ENCODE measurements at places on chromosomes 16 and 17.

DNA sequence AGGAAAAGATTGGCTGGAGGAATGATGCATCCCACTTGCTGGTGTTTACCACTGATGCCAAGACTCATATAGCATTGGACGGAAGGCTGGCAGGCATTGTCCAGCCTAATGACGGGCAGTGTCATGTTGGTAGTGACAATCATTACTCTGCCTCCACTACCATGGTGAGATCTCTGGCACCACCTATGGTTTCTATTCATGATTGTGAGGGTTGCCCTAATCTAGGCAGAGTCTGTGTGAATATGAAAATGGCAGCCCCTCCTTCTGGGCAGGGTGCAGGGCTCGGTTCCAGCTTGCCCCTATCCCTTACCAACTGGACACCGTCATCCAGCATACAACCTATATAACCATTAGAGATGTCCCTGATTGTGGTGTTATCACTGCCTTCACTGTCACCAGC, 33.4 kb downstream of the ITGB3 start:
- no peak for DNase-seq

GRCh38 chr17:48037036-48037837, at the start of gene COPZ2:
Gene COPZ2, minus strand, starts transcription at chr17:48037797. Its CDS starts 20 bp downstream, at chr17:48037777.
- DNase-seq = peak; percentile 43

- no peak for DNase-seq
These were observed 7.7 kb upstream of the RASL10B start for GRCh38 chr17:35723735-35724134.

- DNase-seq = no peak
These were observed 224.9 kb downstream of the PRKCA start for GRCh38 chr17:66527335-66527734.

DNA sequence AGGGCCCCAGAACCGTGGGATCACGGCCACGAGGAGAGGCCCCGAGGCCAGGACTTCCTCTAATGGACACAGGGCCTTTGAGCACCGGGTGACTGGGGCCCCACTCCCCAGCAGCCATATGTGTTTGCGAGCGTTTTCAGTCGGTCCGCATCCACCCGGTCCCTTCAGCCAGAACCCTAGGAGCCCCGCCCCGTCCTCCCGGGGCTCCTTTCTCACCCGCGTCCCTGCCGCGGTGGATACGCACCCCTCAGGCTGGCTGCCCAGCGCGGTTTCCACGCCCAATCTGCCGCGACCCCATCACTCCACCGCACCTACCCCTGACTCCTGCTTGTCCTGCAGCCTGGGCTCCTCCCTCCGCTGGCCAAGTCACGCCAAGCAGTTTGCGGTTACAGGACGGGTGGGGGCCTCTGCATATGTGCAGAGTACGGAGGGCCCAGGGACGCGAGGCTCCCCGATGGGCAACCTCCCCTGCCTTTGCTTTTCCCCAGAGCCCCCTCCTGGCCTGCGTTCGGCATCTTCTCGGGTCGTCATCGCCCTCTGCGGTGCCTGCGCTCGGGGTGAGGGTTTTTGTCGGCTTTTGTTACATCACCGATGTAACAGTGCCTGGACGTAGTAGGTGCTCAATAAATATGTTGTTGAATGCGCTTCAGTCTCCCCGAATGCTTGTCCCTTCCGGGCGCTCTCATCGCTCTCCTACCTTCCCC, 1.0 kb upstream of the TTYH2 start:
- no peak for DNase-seq

DNA sequence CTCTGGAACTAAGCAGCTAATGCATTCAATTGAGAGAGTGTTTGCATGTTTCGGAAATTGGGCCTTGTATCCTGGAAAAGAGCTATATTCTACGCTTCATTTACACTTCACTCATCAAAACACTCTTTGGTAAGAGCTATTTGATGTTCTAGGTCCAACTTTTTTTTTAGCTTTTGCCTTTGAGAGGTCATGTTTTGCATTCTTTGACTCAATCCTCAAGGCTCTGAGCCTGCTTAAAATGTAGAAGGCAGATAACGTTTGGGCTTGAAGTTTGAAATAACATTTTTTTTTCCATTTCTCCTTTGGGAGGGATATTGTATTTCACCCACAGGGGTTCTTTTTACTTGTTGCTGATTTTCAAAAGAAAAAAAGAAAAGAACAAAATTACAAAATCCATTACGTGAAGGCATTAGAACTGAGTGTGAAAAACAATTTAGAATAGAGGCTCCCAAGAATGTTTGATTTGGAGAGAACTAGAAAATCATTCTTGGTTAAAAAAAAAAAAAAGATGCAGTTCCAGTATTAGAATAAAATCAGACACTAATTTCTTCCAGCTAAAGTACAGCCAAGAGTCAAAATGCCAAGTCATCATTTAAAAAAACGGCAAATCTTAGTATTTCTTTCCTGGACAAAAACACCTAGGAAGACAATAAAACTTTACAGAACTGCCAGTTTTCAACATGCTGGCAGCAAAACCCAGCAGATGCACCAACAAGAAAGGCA, 268.5 kb downstream of the GRIN2A start:
- DNase-seq = no peak

GRCh38 chr17:1707107-1707506, 3.1 kb downstream of the TLCD2 start:
- DNase-seq = no peak

DNA sequence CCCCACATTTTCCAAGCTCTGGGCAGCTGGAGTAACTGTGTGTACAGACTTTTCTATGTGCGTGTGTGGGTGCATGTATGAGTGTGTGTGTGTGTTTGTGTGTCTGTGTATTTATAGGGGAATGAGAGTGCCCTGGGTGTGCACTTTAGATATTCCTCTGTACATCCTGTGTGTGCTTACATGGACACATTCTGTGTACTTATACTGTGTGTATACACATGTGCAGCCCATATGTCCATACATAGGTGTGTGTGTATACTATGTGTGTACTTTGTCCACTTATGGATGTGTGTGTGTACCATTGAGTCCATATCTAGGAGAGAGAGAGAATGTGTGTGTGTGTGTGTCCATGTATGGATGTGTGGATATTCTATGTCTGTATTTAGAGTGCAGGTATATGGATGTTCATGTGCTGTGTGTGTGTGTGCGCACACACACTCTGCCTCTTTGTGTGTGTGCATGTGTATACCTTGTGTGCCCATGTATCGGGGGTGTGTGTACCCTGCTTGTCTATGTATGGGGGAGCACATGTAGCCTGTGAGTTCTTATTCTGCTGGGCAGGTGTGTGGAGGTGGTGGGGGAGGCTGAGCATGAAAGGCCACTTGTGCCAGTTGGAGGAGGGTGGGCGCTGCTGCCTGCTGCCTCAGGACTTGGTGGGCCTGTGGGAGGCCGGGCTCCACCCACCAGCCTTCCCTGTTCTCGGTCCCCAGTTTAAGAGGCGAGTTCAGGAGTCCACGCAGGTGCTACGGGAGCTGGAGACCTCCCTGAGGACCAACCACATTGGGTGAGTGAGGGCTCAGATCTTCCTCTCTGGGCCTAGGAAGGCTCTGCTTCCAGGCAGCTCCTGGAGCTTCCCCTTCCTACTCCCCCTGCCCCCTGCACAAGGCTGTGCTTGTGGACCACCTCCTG, 11.1 kb downstream of the FMNL1 start:
- DNase-seq = no peak

DNA sequence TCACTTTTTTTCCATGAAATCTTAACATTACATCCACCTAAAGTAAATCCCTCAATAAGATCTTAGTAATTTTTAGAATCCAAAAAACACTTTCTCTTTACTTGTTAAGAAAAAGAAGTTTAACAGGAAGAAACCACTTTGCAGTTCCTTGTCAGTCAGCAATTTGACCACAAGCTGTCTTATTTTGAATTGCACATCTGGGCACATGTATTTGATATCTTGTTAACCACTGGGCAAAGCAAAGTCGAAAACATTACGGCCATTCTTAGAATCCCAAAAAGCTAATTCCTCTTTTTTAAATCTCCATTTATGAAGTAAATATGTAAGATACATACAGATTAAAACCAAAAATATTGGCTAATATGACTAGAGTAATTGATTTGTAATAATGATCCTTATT, 1.1 kb downstream of the ABCA10 start:
- DNase-seq = no peak

GRCh38 chr17:50719924-50720794, 756 bp downstream of the LUC7L3 start:
- DNase-seq = no peak

DNA sequence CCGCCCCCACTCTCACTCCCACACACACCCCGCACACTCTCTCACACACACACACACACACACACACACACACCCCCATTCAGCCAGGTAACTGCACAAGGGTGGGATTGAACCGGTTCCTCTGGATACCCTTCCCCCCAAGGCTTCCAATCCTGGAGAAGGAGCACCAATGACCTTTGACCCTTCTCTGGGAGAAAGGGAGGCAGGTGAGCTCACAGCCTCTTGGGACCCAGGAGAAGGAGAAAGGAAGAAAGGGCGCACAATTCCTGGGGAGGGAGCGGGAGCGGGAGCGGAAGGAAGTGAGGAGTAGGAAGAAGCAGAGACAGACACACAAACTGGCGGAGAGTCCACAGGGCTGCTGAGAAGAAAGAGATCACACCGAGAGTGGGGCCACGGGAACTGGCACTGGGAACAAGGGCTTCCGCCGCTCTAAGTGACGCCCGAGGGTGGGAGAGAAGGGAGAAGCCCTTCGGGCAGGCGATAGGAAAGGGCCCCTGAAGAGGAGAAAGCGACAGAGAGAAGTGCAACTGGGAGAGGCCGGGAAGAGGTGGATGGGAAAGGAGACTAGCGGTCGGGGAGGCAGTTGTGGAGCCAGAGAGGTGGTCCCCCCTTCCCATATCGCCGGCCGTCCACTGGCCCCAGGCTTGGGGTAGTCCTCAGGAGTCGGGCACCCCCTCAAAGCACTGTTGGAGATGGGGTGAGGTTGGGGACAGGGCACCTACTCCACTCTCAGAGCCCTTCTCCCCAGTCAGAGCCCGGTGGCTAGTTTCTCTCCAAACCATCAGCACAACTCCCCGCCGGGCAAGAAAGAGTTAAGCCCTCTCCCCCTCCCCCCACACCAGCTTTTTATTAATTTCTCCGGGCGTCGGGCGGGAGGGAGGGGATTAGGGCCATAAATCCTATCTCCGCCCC, 1.3 kb downstream of the SAMD14 start:
- DNase-seq = no peak

GRCh38 chr16:88588754-88589153, 18.6 kb downstream of the ZC3H18 start:
- DNase-seq = no peak

GRCh38 chr17:46818929-46819859, 702 bp upstream of the WNT3 start:
- DNase-seq = no peak

DNA sequence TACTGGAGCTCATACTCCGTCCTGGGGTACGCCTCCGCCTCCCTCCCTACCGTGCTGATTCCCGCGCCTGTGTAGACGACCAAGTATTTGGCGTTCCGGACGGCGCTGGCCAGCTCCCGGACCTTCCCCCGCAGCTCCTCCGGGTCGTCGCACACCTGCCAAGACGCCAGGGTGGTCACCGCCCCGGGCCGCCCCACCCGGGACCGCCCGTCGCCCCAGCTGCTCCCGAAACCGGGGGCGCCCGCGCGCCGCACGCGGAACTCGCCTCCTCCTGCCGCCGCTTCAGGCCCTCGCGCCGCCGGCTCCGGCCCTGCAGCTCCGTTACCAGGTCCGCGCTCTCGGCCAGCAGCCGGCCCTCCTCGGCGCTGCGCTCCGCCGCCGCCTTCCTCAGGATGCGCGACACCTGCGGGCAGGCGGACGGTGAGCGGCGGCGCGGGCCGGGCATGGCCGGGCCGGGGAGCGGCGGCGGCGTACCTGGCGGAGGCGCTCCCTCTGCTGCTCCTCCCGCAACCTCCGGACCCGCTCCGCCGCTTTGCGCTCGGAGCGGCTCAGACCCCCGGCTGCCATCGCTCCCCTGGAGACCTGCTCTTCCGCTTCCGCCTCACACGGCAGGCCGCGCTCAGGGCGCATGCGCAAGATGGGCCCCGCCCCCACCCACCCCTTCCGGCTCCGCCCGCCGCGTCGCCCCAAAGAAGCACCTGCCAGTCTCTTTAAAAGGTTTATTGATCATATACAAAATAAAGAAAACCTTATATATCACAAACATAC, at the start of gene SIRT7:
Gene SIRT7 (minus strand): TSS at position 612 of the 768 bp plus-strand sequence. CDS start 45 bp downstream, at position 567.
- peak; percentile 64 for DNase-seq

GRCh38 chr16:48609652-48610029, 339 bp downstream of the N4BP1 start:
- peak; percentile 49 for DNase-seq

GRCh38 chr17:1232786-1233185, 37.5 kb upstream of the BHLHA9 start:
- DNase-seq = peak; percentile 23

DNA sequence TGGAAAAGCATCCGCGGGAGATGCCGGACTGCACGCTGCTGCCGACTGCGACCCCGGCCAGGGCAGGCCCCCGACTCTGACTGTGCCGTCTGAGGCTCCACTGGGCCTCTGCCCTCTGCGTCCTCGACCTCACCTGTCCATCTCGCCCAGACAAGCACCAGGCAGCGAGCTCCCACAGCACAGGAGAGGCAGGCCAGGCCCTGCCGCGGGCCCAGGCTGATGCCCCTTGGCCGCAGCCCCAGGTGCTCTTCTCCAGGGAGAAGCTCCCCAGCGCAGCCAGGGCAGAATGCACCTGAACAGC, 98.1 kb upstream of the DNAH17 start:
- DNase-seq = no peak

Measured in fibroblast of upper back skin (primary cell).